ENCODE measurements at places on chromosomes 16 and 17.

DNA sequence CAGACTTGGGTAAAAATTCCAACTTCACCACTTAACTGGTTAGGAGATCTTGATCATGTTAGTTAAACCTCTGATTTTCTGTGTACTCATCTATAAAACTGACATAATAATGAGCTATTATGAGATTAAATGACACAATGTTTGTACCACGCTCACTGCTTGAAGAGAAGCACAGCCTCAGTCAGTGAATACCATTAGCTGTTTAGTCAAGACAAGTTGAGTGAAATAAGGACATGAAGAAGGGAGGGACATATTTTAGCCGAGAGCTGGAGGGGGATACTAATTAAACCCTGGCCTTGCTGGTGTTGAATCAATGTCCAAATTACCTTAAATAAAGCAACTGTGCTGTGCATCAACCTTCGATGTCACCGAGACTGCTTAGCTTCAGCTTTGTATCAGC is 105.1 kb upstream of the TOX3 start:
- no peak for DNase-seq

- no peak for DNase-seq
Measured at GRCh38 chr16:54438469-54438868, 151.9 kb upstream of the IRX3 start.

DNA sequence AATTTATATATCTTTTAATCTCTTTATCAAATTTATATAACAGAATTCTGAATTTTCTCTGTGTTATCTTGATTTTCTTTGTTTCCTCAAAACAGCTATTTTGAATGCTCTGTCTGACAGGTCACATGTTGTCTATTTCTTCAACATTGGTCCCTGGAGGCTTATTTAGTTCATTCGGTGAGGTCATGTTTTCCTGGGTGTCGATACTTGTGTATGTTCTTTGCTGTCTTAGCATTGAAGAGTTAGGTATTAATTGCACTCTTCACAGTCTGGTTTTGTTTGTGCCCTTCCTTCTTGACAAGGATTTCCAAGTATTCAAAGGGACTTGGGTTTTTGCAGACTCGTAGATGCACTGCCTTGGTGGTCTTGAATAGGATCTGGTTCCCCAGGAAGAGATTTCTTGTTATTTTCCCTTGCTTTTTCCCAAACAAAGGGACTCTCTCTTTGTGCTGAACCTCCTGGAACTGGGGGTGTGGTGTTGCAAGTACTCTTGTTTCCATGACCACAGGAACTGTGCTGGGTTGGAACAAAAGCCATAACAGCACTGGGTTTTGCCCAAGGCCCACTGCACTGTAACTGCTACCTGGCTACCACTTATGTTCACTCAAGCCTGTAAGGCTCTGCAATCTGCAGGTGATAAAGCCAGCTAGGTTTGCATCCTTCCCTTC is 1483.0 kb downstream of the CDH8 start:
- DNase-seq, result no peak

DNA sequence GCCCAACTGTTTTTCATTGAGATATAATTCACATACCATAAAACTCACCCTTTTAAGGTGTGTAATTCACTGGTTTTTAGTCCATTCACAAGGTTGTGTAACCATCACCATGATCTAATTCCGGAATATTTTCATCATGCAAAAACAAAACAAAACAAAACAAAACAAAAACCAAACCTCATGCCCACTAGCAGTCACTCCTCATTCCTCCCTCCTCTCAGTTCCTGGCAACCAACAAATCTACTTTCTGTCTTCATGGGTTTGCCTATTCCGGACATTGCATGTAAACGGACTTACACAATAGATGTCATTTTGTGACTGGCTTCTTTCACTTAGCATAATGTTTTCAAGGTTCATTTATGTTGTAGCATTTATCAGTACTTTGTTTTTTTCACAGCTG is 4.5 kb upstream of the NOD2 start:
- no peak for DNase-seq

DNA sequence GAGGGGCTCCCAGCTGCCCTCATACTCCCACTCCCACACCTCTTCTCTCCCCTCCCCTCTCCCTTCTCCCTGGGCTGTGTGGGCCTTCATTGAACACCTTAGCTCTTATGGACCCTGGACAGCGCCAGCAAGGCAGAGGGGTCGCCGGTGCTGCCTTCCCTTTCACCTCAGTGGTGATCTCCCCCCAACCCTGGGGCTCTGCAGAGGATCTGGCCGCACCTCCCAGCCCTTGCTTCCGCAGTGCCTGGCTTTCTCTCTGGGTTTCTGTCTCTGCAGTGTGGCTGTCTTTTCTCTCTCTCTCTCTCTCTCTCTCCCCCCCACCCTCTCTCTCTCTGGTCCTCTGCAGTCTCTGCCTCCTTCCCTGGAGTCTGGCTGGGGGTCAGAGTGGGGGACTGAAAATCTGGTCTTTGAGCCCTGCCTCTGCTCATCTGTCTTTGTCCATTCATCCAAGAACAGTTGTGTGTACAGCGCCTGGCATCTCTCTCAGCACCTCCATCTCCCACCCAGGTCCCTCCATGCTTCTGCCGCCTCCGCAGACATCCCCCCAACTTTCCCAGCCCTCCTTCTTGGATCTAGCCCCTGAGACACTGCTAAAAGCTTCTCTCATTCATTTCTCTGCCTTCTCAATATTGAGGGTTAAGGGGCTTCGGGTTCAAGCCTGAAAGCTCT is 1.1 kb downstream of the SEZ6L2 start:
- no peak for DNase-seq

- no peak for DNase-seq
Measured at GRCh38 chr16:86901483-86901882, 323.1 kb downstream of the FOXL1 start.
